Activated CD4-positive, alpha-beta T cell treated with anti-CD3 and anti-CD28 coated beads for 24 hours (primary cell): ENCODE measurements at places on chromosomes 7 and 10.

- no peak for DNase-seq
These were observed 66.9 kb upstream of the SLC25A13 start for GRCh38 chr7:96388620-96389383.

- DNase-seq, result no peak
These were observed 181.8 kb upstream of the PITRM1 start for GRCh38 chr10:3354174-3354900.

GRCh38 chr10:84179059-84179710 lies 5.6 kb downstream of the GPR15LG start:
- DNase-seq, result no peak

DNA sequence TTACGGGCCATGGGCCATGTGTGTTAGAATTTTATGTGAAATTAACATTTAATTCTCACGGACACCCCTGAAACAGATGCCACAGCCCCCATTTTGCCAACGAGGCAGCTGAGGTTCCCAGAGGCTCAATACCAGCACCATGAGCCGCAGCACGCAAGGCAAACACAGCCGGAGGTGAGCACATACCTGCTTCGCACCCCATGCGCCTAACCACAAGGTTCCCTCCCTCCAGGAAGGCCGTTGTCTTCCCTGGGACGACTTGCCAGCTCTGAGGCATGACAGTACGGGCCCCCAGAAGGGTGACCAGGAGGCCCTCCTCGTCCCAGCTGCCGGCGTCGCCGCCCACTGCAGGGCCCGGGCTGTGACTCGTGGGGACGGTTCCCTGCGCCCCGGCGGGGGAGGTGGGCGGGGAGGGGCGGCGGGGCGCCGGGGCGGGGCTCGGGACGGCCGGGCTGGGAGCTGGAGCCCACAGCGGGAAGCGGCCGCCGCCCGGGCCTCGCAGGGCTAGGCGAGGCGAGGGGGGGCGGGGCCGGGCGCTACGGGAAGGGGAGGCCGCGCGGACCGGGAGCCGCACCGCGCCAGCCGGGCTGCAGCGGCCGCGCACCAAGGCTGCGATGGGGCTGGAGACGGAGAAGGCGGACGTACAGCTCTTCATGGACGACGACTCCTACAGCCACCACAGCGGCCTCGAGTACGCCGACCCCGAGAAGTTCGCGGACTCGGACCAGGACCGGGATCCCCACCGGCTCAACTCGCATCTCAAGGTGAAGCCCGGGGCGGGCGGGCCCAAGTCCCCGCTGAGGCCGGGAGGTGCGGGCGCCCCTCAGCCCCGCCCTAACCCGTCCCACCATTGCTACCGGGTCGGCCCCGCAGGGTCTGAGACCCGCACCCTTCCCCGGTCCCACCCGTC lies at the start of gene CAV2:
CAV2 (plus strand) TSS at position 571 of the 910 bp plus-strand sequence; CDS start at position 615, 44 bp downstream.
- DNase-seq, result no peak

DNA sequence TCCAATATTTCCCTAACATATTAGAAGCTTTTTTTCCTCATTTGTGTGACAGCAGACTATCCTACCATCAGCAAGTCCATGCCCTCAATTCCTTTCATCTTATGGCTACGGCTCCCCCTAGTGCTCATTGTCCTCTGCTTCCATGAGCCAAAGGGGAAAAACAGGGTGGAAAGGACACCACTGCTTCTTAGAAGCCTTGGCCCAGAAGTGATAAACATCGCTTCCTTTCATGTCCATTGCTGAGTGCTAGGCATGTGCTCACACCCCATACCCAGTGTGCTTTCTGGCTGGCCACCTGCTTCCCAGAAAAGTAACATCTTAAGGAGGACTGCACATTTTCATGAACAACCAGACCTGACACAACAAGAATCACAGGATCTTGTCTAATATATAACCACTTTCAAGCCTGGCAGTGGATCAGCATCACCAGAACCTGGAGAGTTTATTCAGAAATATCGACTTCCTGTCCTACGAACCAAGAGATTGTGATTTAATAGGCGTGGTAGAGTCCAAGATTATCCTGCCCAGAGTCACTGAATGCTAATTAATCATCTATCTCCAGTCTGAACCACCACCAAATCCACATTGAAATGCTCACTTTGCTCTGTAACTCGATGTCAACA lies 650.5 kb upstream of the SORCS1 start:
- DNase-seq, result no peak

- DNase-seq, result no peak
These were observed 8.1 kb downstream of the TMEM120A start for GRCh38 chr7:75986147-75986781.

GRCh38 chr10:110893559-110894179 lies 21.9 kb downstream of the PDCD4 start:
- no peak for DNase-seq

DNA sequence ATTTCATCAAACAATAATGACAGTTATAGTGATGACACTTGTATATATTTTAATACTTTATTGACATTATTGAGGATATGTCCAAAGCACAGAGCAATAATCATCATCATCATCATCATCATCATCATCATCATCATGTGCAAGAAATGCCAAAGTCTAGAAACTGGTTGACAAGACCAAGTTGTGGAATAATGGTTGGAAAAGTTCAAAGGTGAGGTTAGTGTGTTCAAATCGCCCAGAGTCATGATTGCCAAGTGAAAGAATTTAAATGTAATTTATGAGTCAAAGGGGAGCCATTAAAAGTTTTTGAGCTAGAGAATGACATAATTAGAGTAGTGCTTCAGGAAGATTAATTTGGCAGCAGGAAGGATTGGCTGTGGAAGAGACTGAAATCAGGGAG lies 852.4 kb downstream of the SORCS1 start:
- DNase-seq, result no peak

DNA sequence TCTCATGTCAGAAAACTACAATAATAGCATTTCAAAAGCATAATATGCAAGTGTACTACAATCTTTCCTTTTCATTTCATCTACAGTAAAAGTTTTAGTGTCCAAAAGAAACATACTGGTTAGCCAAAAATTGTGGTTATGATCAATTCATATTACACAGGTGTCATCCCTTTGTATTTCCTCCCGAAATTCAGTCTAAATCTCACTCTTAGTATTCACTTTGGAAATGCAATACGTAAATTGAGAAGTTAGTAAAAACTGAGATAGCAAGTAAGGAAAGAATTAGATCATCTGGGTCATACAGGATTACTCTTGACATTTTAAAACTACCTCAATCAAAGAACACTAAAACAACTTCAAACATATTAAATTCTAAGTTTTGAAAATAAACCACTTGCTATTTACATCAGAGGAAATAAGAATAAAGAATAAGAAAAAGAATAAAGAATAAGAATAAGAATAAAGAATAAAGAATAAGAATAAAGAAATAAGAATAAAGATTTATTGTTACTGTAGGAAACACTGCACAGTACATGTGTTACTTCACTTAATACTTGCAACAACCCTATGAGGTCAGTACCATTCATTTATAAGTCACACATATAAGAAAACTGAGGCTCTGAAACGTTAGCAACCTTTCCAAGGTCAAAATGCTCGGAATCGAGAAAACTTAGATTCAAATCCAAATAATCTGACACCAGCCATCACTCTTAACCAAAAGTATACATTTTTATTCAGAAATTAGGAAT lies 10.5 kb downstream of the SNX13 start:
- DNase-seq, result no peak

- no peak for DNase-seq
These were observed 16.8 kb downstream of the BBIP1 start for GRCh38 chr10:110901954-110902819.

GRCh38 chr10:128286762-128287500 lies 160.7 kb upstream of the MKI67 start:
- DNase-seq, result no peak

DNA sequence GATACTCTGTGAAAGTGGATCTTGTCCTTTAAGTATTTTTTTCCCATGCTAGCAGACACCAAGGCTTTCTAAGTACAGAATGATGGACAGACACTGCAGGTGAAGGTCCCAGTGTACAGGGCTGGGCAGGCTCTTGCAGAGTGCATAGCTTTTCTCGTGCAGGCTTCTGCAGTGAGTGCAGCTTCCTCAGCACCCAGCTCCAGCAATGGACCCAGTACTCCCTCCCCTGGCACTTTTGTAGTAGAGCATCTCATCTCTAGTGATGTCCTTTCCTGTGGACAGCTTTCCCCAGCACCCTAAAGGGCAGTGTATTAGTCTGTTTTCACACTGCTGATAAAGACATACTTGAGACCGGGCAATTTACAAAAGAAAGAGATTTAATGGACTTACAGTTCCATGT lies 104.3 kb downstream of the CUL2 start:
- DNase-seq, result no peak

GRCh38 chr7:14209896-14210484 lies 220.5 kb upstream of the ETV1 start:
- DNase-seq, result no peak

GRCh38 chr7:37218956-37219355 lies 229.7 kb downstream of the ELMO1 start:
- DNase-seq, result no peak

- no peak for DNase-seq
These were observed 120.9 kb downstream of the CACNB2 start for GRCh38 chr10:18261063-18261610.

GRCh38 chr10:8369666-8370065 lies 315.2 kb downstream of the GATA3 start:
- no peak for DNase-seq

GRCh38 chr7:114860206-114860605 lies 61.7 kb upstream of the MDFIC start:
- DNase-seq, result no peak

GRCh38 chr10:128008521-128009250 lies 101.8 kb downstream of the PTPRE start:
- no peak for DNase-seq

- DNase-seq, result no peak
These were observed 91.4 kb upstream of the NEBL start for GRCh38 chr10:20988357-20988983.

DNA sequence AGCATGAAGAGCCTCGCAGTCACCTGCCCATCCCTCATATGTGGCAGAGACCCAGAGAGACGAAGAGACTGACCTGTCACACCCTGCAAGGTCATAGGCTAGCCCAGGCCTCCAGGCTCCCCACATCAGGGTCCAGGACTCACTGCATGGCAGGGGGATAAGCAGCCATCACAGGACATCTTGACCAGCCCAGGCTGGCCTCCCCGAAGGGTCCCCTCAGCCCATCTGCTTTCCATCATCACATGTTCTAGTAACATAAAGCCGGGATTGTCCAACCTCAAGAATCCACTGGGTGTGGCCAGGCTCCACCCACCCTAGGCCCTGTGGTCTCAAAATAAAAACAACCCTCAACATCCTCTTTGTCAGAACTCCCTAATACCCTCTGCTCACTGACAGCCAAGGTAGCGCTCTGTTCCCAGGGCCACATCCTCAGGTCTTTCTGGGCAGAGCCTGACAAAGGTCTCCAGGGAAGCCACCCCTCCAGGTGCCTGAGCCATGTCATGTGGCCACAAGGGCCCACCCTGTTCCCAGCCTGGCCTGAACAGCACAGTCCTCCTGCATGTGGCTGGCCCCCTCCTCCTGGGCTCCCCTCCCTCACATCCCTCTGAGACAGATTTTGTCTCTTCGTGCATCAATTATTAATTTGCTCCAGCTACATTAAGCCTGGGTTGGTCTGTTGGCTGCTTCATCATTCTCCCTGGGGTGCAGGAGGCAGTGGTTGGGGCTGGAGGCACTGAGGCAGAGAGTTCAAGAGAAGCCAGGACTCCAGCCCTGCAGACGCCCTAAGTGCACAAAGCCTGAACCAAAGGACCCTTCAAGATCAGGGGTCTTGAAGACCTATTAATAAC lies 131.8 kb upstream of the UNC5B start:
- DNase-seq, result no peak

GRCh38 chr10:28089467-28089866 lies 90.6 kb upstream of the ODAD2 start:
- no peak for DNase-seq

DNA sequence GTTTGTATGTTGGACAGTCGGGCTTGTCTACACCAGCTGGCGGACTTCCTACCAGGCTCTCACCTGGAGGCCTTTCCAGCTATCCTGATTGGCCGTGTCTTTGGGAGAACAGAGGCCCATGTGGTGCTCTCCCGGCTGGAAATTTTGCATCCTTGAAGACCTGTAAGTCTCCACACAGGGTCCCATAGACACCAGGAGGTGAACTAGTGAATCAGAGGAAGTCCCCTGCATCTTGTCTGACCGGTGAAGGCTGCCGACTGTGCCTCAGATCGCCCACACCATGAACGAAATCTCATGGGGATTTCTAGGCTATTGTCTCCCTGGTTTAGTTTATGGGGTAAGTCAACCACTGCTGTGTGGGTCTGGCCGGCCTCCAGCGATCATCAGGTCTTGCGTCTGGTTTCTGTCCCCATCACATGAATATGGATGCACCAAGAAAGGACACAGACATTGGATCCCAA lies 108.4 kb upstream of the LYZL2 start:
- no peak for DNase-seq

DNA sequence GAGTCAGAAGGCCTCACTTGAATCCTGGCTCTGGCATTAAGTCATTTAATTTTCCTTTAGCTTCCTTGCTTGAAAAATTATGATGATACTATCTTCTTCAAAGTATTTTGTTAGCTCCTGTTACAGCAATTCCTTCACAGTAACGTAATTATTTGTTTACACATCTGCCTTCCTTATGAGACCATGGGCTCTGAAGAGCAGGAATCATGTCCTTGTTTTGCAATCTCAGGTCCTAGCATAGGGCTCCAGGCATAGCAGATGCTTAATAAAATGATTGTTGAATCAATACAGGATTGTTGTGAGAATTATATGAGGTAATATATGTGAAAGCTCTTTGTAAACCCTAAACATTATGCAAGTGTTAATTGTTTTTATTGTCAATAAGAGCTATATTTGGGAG lies 25.5 kb downstream of the KLHDC10 start:
- DNase-seq, result no peak

DNA sequence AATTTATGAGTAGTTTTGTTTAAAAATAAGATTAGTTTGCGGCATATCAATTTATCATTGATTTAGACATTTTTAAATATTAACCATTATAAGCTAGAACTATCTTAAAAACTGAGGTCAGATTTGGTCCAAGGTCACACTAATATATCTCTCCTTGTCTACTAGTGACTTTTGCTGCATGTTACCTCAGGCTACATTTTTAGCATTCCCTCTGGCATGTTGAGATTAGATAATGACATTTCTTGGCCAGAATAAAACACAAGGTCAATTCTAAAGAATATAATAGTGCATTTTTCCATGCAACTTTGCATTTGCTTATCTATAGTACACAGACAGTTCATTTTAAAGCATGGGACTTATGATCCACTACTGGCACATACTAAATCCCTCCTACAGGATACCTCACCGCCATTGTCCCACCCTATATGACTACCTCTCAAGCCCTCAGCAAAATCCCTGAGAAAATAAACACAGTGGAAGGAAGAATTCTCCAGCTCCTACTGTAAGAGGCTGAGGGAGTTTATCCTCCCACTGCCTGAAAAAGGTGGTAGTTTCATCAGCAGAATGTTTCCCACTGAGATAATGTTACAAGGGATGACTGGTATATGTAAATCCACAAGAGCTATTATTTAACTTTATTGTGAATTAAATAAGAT lies 816.4 kb downstream of the GRM8 start:
- no peak for DNase-seq
